Stimulated activated CD4-positive, alpha-beta T cell treated with anti-CD3 and anti-CD28 coated beads, Interleukin-12 subunit alpha, Interleukin-12 subunit beta, amount 100 ng/mL, for 24 hours (primary cell): ENCODE measurements at places on chromosomes 13 and 19.
A peak's percentile ranks its signal among the peaks of the same experiment; 100 is the strongest.

DNA sequence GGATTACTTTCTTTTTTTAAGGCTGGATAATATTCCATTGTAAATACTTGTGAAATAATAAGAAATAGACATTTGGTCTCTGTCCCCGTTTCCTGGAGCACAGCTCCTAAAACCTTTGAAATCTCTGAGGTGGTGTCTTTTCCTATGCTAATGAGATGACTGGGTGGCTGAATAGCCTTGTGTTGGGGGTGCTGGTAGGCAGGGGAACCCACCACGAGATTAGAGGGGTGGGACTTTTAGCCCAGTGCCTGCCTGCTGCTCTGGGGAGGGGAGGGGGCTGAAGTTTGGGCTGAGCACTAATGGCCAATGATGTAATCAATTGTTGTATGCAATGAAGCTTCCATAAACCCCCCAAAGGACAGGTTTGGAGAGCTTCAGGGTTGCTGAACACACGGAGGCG, 175.7 kb downstream of the FGF9 start:
- no peak for DNase-seq

GRCh38 chr19:4951656-4952055, 17.3 kb upstream of the KDM4B start:
- DNase-seq: no peak

DNA sequence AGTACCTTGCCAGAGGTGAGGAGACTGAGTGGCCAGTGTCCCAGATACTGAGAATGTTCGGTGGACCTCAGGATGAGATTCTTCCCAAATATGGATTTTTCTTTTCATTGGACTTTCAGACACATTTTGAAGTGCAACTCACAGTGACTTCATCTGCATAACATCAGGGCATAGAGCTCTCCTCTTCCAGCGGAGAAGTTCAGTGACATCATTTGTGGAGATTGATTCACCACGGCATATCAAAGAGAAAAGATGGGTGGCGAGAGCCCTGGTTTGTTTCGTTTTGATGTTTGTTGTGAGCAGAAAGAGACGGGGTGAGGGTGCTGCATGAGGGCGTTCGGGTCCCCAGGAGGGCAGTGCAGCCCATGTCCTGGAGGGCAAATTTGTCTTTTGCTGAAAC, 120.1 kb upstream of the GPR12 start:
- DNase-seq: no peak

DNA sequence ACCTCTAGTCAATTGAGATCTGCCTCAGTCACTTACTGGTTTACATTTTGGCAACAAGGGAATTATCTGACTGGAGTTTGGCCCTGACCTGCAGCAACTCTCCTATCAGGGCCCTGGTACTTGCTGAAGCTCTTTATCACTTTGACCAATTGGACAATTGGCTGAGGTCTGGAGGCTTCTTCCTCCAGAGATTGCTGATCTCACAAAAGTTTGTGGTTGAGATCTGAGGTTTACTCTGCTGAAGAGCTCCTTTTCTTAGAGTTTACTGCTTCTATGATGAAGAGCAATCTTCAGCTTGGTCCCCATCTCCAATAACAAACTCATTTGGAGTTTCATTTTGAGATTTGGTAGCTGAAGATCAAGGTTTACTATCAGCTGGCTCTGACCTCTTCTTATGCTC, 276.9 kb upstream of the SGCG start:
- no peak for DNase-seq

- no peak for DNase-seq
These were observed 991.6 kb upstream of the SLC10A2 start for GRCh38 chr13:104057861-104058260.

DNA sequence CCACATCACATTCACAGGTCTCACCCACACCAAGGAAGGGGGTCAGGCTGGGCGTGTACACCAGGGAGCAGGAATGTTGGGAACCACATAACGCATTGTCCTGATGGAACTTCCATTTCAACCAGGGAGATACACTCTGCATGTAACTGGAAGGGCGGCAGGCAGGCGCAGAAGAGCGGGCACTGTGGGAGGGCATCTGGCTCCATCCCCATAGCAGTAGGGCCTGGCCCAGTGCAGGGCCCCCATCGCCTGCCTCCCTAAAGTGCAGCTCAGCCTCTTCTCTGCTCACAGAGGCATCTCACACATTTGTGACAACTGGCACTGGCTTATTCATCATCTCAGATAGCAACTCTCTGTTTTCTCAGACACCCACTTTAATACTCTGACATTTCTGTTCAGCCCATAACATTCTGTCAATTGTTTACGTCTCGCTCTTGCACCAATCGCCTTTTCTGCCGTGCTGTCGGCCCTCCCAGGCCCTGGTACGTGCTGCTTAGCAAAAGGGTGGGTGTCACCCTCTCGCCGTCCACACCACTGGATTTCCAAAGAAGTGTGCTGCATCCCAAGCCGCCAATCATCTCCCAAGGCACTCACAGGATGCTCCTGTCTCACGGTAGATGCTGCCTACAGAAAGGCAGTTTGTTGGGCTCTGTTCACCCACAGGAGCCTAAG, 353.3 kb upstream of the ZNF507 start:
- no peak for DNase-seq

DNA sequence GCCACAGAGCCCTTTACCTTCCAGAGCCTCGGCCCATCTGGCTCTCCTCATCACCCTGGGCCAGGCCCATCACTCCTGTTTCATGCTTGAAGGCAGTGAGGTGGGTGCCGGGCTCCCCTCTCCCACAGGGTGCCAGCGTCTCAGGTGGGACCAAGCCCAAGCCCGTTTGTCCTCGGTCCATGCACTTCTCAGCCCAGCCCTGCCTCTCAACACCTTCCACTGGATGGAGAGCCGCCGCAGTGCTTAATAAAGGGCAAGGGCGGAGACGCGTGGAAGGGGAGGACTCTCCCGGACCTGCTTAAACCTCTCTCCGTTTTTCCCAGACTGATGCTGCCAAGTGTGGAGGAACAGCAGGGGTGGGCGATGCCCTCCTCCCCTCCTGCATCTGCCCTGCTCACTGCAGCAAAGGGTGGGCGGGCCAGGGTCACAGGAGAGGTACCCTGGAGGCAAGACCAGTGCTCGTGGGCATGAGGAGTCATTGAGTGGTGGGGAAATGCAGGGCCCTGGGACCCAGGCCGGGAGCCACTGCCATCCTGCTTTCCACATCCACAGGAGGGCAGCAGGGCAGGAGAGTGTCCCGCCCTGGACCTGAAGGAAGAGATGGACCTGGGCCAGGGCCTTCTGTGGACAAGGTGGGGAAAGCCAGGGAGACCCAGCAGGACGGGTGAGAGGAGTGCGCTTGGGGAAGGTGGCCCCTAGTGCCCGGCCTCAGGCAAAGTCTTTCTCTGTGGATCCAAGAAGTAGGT, 9.7 kb upstream of the ATP11A start:
- no peak for DNase-seq

GRCh38 chr13:27359199-27359821, 65.1 kb upstream of the GTF3A start:
- DNase-seq: peak; percentile 47

GRCh38 chr19:898663-899062, 5.4 kb downstream of the RNU6-9 start:
- DNase-seq: no peak

DNA sequence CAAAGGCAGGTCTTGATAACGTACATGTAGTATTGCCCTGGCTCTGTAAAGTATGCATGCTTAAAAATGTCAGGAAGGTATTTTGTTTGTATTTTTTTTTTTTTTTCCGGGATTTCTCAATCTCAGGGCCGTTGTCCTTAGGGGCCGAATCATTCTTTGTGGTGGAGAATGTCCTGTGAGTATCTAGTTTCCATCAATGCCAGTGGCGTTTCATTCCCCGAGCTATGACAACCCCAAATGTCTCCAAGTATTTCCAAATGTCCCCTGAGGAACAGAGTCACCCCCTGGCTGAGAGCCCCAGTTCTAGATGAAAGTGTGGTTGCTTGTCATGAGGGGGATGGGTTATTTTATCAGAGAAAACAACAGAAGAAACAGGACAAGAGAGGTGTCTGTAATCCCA, 68.7 kb downstream of the ACSBG2 start:
- DNase-seq: no peak

DNA sequence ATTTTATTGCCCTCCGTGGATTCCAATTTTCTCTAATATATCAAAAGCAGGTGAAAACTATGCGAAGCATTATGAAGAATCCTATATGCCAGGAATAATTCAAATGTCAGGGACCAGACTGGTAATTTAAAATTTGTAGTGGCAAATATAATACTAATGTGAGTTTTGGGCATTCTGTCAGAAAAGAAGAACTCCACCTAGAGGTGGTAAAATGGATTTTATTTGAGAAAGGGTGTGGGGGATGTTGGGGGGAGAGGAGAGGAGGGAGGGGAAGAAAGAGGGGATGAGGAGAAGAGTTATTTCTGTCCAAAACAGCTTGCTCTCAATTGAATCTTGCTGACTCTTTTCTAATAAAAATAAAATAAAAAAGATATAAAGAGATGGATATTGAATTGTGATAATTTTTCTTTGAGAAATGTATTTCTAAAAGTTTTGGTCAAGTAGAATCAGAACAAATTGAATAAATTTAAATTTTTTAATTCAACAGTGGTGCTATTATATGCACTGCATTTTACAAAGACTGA, 929.3 kb upstream of the SLITRK5 start:
- no peak for DNase-seq

GRCh38 chr13:87147076-87147475, 524.1 kb upstream of the SLITRK5 start:
- no peak for DNase-seq

DNA sequence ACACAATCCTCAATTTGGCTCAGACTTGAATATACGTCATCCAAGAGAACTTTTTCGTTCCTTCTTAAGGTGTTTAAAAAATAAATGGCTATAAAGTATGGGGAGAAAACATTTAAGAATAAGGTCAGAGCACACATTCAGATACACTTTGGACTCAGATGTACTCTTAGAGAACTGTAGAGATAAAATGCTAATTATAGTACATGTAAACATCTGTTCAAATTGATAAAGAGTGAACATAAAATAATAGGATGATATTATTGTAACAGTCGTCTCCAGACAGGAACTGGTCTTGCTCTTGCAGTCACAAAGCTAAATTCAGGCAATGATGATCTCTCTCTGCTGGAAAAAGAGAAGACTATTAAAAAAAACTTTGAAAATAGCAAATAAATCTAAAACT, 91.4 kb downstream of the RBM26 start:
- DNase-seq: no peak

DNA sequence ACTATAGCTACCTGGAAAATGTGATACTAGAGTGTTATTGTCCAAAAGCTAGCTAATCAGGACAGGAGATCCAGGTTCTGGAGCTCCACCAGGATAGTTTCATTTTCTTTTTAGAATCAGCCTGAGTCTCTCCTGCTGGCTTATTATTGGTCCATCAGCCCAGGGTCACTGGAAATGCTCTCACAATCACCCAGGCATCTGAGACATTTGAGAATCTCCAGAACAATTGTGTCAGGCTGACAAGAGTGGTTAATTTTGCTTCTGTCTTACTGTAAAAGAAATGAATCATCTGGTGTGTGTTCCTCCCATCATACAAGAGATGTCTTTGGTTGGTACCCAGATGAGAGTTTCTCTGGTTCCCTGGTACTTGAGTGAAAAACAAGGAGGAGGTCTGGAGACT, 43.6 kb upstream of the ZNF681 start:
- DNase-seq: no peak

DNA sequence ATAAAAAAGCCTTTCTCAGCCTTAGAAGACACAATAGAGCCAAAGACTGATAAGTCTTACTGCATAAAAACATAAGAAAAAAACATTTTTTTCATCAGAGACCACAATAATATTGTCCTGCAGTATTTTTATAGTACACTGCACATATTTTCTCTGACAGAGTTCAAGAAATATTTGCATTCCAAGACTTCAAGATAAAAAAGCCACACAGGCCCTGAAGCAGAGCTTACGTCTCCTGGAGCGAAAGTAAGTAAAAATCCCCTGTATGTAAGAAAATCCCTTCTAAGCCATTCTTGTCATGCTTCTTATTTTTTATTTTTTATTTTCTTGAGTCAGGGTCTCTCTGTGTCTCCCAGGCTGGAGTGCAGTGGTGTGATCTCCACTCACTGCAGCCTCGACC, 755.9 kb downstream of the LIG4 start:
- DNase-seq: no peak

- no peak for DNase-seq
These were observed 531.4 kb upstream of the NBEA start for GRCh38 chr13:34410678-34411077.

DNA sequence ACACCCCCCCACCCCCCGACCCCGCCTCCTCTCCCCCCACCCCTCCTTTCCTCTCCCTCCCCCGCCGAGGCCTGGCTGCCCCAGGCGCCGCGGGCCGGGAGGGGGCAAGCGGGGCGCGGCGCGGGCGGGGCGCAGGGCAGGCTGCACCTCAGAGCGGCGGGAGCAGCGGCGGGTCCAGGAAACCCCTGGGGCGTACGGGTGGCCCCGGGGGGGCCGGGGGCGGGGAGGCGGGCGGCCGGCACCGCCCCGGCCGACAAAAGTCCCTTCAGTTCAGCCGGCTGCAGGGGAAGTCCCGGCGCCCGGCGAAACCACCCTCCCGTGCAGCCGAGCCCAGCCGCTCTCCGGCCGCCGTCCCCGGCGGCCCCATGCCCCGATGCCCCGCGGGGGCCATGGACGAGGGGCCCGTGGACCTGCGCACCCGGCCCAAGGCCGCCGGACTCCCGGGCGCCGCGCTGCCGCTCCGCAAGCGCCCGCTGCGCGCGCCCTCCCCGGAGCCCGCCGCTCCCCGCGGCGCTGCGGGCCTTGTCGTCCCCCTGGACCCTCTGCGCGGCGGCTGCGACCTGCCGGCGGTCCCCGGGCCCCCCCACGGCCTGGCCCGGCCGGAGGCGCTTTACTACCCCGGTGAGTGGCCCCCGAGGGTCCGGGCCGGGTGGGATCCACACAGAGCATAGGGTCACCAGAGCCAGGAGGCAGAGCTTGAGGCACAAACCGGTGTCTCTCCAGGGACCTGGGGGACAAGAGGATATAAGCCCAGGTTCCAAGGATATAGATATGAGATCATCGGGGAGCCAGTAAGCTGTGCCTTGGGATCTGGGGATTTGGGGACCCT, at the start of gene BCL3:
Gene BCL3 (plus strand): TSS at position 283 of the 829 bp plus-strand sequence. CDS start 83 bp downstream, at position 366.
- DNase-seq: peak; percentile 51

- no peak for DNase-seq
These were observed 16.8 kb downstream of the FPR2 start for GRCh38 chr19:51777570-51778462.

DNA sequence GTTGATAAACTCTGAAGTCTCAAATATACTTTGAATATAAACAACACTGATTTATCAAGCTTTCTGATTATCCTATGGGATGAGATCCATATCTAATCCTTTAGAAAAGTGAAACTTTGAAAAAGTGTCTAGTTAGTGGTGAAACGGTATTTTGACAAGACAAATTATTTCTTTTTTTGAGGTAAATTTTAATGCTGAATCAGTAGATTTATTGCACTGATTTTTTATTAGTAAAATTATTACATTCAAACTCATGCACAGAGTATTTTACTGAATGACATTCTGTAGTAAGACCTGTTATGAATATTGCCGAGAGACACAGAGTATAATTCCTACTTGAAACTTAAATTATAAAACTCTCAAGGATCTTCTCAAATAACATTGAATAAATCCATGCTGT, 679.1 kb upstream of the SPRY2 start:
- DNase-seq: no peak

GRCh38 chr13:93708308-93709075, 481.9 kb downstream of the GPC6 start:
- no peak for DNase-seq
